ENCODE measurements at places on chromosomes 6 and 20.
A peak's percentile ranks its signal among the peaks of the same experiment; 100 is the strongest.

DNA sequence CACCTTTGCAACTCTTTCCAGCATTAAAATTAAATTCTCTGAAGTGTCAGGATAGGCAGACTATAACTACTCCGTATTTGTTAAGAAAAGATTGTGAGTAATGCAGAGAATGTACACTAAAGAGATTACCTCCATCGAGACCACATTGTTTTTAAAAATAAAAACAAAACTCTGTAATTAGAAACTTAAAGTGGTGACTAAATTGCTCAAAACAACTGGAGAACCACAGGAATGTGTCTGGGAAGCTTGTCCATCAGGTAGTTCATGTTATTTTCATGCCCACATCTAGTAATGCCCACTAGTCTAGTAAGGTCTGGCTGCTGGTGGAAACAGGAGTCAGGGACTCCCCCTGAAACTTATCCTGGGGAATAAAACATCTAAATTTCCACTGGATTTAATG lies 103.0 kb upstream of the FOXQ1 start:
- no peak for DNase-seq

GRCh38 chr6:19454721-19455392 lies 382.3 kb upstream of the ID4 start:
- DNase-seq: no peak

- DNase-seq: no peak
Measured at GRCh38 chr6:26400626-26401025, 1.4 kb upstream of the BTN3A1 start.

GRCh38 chr6:73941892-73942291 lies 245.9 kb downstream of the CD109 start:
- DNase-seq: no peak

DNA sequence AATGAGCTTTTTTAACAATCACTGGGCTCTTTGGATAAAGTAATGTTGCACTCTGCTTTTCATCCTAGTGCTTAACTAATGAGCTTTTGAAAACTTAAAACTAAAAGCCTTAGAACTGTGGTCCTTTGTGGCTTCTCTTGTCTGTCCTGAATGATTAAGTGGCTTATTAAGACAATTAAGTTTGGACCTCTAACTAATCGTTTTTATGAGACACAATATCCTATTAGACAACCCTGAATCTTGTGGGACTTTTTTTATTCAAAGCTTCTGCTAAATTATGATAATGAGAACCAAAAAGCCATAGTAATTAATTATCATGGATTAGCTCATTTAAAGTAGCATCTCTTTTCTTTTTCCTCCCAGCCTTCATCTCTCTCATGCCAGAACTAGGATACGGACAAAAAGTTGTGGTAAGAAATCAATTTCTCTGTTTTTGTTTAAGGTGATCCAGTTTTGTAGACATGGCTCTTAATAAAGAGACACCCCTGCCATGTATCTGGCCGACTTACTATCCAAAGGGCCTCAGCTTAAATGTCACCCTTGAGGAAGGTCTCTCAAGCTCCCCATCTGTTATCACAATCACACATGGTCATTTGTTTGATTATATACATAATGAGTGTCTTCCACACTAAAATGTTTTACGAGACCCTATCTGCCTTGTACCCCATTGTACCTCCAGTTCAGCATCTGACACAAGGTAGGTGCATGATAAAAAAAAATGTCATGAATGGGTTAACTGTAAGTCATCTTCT lies 384.4 kb upstream of the IRAK1BP1 start:
- no peak for DNase-seq

DNA sequence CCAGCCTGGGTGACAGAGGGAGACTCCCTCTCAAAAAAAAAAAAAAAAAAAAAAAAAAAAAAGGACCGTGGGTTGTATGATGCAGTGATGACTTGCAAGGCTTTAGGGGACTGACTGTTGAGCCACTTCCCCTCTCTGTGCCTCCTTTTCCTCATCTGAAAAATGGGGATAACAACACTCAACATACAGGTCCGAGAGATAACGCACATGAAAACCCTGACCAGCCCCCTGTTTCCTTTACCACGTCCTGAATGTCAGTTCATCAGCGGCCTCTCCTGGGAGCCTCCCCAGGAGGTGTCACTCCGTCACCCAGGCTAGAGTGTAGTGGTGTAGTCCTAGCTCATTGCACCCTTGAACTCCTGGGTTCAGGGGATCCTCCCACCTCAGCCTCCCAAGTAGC lies 3.9 kb downstream of the SLA2 start:
- no peak for DNase-seq

DNA sequence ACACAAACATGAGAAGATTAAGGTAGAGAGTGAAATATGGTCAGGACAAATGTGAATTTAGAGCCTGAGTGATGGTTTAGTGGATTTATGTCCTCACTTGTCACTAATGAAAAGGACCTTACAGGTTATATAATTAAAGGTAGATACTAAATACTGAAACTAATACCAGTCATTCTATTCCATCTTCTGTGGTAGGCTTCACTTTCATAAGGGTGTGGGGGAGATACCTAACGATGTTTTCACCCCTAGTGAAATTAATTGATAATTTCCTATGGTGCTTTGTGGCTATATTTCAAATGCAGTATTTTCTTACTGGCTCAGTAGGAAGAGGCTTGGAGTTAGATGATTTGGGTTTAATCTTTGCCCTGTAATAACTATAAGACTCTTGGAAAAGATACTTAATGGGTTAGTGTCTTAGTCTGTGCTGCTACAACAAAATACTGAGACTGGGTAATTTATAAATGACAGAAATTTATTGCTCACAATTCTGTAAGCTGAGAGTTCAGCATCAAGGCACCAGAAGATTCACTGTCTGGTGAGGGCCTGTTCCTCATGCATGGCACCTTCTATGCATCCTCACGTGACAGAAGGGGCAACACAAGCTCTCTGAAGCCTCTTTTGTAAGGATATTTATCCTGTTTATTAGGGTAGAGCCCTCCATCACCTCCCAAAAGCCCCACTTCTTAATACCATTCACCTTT lies 21.3 kb downstream of the RNF217 start:
- DNase-seq: no peak

DNA sequence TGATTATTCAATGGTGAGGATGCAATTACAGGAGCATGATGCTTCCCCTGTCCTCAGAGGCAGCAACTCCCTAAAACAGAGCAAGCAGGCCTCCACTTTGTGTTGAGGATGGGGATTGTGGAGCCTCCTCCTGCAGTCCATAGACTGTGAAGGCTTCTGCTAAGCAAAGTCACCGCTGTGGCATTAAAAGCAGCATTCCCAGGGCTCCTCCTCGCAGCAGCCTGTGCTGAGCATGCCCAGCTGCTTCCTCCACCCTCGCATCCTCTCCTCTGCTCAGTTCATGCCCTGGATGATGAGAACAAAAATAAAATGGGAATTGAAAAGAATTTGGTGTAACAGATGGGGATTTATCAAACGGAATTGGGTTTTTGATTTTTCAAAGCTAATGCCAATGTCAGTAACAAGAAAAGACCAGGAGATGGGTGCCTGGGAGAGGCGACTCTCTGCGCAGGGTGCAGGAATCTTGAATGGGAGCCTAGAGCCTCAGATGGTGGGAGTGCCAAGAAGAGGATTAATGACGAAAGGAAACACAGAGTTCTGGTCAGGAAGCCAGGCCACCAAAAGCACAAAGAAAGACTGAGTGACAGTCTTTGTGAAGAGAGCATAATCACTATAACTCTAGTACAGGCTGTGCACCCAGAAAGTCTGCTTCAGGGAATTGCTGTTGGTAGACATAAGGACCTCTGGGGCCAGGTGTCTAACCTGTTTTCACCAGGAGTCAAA lies 347.6 kb downstream of the TPBG start:
- DNase-seq: no peak

DNA sequence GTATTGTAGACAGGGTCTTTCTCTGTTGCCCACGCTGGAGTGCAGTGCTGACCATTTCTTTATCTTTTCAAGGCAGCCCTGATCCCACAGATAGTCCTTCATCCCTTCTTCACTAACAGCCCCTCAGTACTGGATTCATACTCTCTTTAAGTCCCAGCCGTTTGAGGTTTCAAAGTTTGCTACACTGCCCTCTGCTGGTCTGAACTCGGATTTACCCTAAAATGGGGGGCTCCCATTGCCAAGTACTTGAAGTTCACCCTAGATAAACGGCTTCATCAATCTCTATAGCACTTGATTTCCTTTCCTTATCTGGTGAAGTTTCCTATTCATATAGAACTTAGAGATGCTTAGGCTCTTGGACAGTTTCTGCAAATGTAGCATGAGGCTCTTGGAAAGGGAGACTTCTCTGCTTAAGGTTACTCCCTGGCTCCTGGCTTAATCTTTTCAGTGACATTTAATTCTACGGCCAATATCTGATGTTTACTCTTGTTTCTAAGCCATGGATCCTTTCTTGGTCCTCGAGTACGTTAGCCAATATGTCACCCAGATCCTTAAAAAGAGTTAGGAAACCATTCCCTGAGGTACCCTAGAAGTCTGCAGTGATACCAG lies 21.4 kb upstream of the PREP start:
- DNase-seq: peak; percentile 74

- DNase-seq: no peak
Measured at GRCh38 chr6:2998998-2999617, 586 bp upstream of the NQO2 start.

- no peak for DNase-seq
Measured at GRCh38 chr6:111736005-111736608, 130.4 kb upstream of the TRAF3IP2 start.

DNA sequence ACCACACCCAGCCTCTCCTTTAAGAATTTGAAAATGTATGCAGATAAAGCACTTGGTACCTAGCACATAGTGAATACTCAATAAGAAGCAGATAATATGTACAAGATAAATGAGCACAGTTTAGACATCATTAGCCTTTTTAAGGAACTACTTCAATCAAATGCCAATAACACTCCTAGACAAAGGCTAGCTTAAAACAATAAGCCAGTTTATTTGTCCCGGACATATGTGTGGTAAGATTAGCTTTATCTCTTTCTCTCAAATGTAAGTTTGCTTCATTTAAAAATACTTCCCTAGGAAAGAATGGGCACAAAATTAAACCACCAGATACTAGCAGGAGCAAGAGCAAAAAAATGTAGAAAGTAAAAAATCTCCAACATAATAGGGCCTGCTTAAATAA lies 73.8 kb downstream of the MAP3K5 start:
- no peak for DNase-seq

Measured in activated CD4-positive, alpha-beta T cell treated with anti-CD3 and anti-CD28 coated beads, Interleukin-2, amount 50 U/mL, for 48 hours (primary cell).